ENCODE measurements at places on chromosomes 3 and 15.

GRCh38 chr3:71998995-71999673 lies 214.2 kb upstream of the PROK2 start:
- DNase-seq, result no peak

GRCh38 chr3:78337801-78338211 lies 1297.9 kb downstream of the ROBO2 start:
- no peak for DNase-seq

DNA sequence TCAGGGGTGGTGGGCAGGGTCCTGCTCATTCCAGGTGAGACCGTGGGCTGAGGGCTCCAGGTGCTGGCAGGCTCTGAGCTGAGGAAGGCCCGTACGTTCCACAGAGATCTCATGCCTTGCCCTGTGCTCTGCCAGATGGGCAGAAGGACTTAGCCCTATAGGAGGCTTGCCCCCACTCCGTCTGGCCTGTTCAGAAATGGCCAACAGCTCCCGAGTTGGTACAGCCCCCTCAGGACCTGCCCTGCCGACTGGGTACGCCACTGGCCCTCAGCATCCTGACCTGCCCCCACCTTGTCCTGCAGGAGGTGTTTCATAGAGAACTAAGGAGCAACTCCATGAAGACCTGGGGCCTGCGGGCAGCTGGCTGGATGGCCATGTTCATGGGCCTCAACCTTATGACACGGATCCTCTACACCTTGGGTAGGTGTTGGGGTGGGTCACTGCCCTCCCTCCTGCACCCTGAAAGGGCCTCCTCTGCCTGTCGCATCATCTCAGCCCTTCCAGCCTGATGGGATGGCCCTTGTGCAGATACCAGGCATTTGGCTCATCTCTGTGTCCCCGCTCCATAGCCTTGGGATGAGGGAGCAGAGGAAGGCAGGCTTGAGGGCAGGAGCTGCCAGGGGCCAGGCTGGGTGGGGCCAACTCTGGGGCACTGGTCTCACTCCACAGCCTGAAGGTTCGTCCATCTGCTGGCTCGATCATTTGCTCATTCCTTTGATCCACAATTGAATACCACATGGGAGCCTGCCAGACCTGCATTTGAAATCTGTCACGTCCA lies 14.2 kb downstream of the TMEM43 start:
- DNase-seq, result no peak

- no peak for DNase-seq
Observed at GRCh38 chr15:98791046-98791701, 142.8 kb downstream of the IGF1R start.

GRCh38 chr15:59945036-59945435 lies 59.1 kb upstream of the FOXB1 start:
- no peak for DNase-seq

GRCh38 chr15:53193149-53193548 lies 403.0 kb upstream of the ONECUT1 start:
- peak; percentile 63 for DNase-seq

GRCh38 chr15:67186226-67186649 lies 68.2 kb downstream of the AAGAB start:
- no peak for DNase-seq

DNA sequence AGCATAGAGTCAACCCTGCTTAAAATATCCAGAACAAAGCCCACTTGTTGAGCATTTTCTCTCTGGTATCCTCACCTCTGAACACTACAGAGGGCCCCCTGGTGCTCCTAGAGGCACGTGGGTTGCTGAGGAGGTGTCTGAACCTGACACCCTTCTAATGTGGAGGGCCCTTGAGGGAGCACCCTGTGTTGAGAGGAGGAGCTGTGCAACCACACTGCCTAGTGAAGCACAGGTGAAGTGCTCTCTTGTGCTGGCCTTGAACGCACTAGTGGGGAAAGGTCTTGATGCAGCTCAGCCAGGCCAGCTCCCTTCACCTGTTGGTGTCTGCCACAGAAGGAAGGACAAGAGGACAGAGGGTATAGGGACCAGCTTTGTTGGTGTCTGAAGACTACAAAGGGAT lies 51.9 kb downstream of the CCK start:
- no peak for DNase-seq

DNA sequence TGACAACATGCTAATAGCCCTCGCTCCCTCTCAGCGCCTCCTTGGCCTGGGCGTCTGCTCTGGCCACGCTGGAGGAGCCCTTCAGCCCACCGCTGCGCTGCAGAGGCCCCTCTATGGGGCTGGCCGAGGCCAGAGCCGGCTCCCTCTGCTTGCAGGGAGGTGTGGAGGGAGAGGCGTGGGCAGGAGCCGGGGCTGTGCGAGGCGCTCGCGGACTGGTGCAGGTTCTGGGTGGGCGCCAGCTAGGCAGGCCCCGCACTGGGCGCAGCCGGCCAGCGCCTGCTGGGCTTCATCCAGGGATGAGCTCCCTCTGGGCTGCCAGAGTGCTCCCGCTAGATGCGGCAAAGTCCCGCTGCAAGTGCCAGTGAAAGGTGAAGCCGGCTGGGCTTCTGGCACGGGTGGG lies 21.0 kb upstream of the DNAJC13 start:
- DNase-seq, result no peak

- DNase-seq, result no peak
Observed at GRCh38 chr15:51766341-51766740, 14.9 kb downstream of the TMOD2 start.

DNA sequence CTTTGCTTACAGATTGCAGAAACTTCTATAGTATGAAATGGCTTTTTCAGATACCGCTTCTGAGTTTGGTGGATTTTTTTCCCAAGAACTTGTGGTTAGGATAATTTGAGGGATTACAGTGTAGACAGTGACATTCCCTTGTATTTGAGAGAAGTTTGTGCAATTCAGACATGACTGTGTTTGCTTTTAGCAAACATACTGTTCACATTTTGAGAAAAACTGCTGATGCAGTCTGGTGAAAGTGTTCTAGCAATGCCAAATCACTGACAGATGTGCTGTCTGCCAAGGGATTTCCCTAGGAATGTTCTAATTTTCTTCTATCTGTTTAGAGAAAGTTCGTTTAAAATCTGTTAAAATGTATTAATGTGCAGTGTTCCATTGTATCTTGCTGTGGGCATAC lies 652.6 kb downstream of the FHIT start:
- DNase-seq, result no peak

DNA sequence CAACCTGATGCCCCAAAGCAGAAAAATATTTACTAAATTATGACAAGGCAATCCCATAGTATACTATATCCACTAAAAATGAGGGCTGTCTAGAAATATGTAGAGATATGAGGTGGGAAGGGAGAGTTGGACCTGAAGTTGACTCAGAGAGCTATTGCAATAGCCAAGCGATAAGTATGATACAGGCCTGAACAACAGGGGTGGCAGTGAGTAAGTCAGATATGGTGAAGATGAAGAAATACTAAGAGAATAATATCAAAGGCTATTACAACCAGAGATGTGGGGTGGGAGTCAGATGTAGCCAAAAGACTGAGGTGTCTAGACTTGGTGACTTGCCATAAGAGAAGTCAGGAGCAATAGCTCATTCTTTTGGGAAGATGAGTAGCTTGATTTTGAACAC lies 9.2 kb downstream of the HSPBAP1 start:
- DNase-seq, result no peak

- no peak for DNase-seq
Observed at GRCh38 chr3:127254033-127254644, 33.7 kb downstream of the PRR20G start.

DNA sequence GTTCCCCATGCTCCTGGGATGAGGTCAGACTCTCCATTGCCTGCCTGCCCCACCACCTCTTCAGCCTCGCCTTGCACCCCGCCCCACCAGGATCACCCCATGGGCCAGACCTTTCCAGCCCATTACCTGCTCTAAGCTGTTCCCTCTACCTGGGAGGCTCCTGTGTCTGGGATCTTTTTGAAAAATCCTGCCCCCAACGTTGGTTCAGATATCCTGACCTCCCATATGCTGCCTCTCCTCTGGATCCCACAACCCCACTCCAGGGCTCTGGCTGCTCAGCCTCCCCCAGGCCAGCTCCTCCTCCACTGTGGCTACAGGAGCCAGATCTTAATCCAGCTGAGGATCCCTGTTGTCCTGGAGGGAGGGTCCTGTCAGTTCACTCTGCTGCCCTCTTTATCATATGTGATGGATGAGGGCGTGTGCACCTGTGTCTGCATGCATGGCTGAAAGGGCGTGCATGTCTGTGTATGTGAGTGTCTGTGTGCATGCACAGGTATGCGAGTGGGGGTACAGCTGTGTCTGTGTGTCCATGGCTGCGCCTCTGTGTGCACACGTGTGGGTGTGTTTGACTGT lies 21.7 kb upstream of the ALAS1 start:
- DNase-seq, result no peak

- no peak for DNase-seq
Observed at GRCh38 chr15:31585240-31585639, 258.6 kb downstream of the KLF13 start.

DNA sequence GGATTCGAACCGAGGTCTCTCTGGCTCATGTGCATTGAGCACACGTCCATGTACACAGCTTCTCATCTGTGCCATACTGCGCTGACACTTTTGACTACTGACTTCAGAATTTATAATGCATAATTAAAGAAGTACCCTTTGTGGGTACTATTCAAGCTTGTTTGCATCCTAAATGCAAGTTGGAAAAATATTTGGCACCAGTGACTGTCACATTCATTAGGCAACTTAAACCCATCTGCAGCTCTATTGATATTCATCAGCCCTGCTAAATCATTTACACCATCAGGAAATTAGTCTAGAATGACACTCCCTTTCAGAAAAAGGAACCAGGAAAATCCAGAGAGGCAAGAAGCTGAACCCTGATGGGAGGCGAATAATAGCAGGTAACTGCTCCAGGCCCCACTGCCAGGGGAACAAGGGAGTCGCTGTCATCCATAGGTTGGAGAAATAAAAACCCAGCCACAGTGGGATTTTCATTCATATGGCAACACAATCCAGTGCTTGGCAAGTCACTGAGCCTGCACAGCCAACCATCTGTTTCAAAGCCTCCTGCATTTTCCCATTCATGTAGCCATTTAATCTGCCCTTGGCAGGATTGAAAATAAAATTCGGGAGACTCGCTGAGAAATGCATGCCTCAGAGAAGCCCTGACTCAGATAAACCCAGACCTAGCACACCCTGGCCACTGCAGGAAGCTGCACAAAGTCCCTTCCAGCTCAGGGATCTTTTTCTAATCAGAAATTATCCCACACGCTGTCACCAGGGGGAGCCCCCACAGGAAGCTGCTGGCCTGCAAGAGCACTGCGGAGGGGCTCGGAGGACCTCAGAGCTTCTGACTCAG lies 103.0 kb upstream of the VEPH1 start:
- DNase-seq, result peak; percentile 76

GRCh38 chr3:136068708-136069107 lies 103.2 kb downstream of the PPP2R3A start:
- DNase-seq, result no peak

GRCh38 chr15:88073391-88073691 lies 183.2 kb downstream of the NTRK3 start:
- DNase-seq, result no peak

GRCh38 chr3:33758281-33758680 lies 40.1 kb upstream of the PDCD6IP start:
- no peak for DNase-seq

DNA sequence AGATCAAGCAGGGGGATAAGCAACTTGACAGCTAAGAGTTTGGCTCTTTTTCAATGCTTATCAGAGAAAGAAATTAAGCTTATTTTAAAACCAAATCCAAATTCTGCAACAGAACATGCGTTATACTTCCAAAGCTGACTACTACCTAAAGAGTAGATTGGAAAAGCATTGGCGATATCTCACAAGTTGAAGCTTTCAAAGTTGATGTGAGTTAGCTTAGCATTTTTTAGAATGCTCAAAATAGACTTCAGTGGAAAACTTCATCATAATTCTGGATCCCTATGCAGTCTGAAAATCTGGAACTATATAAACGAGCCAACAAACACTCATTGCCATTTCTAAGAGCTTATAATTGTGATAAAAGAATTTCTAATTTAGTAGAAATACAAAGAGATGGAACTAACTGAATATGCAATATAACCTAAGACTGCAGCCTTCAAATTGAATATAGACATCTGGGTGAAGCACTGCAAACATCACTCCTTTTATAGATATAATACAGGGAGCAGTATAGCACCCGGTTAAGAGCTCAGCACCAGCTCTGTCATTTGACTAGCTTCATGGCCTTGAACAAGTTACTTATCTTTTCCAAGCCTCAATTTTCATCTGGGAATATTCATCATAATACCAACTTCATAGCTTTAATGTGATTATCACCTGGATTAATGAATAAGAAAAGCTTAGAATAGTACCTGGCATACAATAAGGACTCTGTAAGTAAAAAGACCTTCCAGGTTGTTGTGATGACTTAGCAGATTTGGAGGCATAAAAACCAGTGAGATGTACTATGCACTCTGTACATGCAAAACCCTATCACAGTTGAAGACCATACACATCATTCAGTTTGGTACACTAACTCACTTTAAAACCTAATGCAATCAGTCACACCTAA lies 242.7 kb upstream of the TTC14 start:
- no peak for DNase-seq

DNA sequence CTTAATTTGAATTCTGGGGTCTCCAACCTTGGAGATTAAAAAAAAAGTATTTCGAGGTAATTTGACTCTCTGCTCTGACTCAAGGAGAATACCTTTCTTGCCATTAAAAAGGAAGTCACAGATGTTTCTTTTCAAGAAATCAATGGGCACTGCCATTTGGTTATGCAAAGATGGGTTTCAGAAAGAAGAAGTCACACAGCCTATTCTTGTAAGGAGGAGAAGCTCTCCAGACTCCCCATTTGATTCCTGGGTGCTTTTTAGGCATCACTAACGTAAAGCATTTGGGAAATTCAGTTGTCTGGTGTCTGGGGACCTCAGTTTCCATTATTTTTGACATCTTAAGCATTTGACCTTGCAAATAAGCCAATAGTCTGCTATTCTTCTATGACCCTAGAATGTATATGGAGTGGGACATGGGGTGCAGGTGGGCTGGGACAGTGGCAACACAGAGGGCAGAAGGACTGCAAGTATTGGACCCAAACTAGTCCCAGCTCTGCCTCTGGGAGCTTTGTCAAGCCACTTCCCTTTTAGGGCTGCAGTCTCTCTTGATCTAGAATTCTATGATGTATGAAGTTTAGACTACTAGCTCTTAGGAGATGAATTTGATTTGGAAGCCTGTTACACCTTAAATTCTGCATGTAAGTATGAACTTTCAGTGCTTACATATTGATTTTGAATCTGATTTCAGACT lies 27.8 kb downstream of the IL5RA start:
- no peak for DNase-seq

GRCh38 chr3:128155616-128156360 lies 2.5 kb downstream of the EEFSEC start:
- DNase-seq, result no peak

GRCh38 chr15:85306946-85307686 lies 73.3 kb upstream of the AKAP13 start:
- peak; percentile 65 for DNase-seq

DNA sequence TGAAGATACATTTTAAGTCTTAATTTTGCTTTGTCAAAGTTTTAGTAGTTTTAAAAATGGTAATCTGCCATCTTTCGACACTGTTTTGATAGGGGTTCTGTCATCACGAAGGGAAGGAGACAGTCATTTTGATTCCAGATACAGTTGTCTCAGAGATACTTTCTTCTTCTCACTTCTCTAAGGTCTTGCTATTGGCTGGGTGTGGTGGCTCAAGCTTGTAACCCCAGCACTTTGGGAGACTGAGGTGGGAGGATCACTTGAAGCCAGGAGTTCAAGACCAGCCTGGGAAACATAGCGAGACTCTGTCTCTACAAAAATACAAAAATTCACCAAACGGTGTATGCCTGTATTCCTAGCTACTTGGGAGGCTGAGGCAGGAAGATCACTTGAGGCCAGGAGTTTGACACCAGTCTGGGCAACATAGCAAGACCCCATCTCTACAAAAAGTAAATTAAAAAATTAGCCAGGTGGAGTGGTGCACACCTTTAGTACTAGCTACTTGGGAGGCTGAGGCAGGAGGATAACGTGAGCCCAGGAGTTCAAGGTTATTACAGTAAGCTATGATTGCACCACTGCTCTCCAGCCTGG lies 3.3 kb downstream of the RAB8B start:
- DNase-seq, result no peak

All from RPMI8226 (cell line).